ENCODE measurements at places on chromosomes 2 and 18.

DNA sequence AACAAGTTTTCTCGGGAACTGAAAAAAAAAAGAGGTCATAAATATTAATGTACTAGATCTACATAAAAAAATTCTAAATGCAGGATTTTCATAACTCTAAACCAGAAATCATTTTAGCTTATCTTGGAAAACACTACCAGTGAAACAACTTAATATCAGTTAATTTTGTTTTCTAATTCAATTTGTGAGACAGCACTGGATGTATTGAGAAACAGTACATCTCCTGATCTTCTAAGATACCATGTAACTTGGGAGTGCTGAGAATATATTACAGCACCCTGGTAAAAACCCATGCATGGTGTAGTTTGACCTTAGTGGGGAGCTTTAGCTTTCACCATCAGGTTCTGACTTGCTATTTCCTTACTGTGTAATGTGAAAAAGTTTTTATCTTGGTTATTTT lies 129.6 kb downstream of the NRXN1 start:
- DNase-seq = no peak

DNA sequence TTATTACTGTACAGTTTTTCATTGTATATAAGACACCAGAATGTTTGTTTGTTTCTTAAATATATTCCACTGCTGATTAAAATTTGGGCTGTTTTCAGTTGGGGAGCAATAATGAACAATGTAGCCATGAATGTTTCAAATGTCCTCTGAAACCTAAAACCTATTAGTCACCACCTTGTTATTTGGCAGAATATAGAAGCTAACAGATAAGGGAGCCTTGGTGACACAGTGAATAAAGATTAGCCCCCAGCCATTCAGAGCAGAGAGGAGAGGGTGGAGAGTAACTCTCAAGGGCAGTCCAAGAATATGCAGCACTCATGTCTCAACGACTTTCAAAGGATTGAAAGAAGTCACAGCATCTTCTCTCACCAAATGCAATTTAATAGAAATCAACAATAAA lies 43.1 kb upstream of the ATP8B1 start:
- no peak for DNase-seq

DNA sequence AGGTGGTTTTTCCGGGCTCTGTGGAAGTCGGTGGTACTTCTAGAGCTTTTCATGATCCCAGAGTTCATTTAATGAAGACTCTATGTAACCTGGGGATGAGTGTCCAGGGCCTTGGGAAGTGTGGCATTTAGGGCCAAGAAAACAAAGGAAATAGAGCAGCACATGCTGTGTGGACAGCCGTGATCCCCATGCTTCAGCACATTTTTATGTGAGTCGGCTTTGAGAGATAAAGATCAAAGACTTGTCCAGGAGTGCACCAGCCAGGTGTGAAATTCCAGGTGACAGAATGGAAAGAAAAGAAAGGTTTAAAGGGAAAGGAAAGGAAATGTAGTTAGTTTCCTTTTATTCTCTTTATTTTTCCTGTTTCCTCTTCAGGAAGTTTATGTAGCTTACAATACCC lies 258.0 kb upstream of the NRP2 start:
- DNase-seq = no peak

GRCh38 chr2:217127744-217128143 lies 267.9 kb upstream of the TNP1 start:
- no peak for DNase-seq

DNA sequence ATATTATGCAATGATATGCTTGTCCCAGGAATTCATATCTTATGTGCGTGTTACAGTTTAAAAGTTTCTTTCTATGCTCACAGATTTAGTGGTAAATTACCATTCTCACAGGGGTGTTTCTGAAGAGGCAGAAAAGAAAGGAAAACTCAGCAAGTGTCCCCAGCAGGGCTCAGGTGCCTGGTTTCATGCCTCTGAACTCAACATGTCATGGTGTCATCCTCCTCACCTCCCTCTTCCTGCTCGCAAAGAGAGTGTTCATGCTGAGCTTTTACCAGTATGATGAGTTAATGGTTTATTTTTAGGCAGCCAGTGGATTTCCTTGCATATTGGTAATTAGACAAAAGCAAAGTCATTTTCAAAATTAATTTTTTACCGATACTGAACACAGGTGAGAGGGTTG lies 492.9 kb upstream of the ZEB2 start:
- DNase-seq = no peak

DNA sequence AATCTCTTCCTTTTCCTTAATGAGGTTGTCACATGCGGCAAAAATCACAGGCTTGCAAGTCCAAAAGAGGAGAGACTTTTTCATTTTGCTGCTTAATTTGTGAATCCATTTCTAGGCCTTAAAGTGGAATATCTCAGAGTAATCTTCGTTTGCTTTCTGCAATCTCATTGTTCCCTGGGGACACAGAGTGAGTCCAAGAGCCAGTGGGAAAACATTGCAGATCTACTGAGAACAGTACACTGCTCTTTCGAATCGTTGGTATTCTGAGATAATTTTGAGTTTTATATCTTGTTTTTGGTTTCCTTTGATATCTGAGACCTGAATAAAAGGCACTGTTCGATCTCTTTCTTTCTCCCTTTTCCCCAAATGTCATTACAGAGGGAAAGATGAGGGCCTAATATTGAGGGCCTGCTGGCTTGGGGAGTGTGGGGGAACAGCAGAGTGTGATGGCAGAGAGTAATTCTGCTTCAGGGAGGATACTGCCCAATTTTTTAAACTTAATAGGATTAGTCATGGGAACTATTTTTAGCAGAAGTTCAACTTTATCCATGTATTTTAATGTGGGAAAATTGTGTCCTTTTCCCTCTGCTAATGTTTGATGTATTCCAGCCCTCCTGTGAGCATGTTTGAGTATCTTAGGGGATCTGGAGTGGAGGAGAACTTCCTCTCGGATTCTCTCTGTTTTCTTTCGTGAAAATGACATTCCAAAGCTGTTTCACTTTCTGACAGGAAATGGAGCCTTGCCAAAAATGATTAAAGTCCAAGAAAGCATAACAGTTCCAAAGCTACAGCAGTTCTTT lies 418.2 kb upstream of the ZEB2 start:
- DNase-seq = no peak

DNA sequence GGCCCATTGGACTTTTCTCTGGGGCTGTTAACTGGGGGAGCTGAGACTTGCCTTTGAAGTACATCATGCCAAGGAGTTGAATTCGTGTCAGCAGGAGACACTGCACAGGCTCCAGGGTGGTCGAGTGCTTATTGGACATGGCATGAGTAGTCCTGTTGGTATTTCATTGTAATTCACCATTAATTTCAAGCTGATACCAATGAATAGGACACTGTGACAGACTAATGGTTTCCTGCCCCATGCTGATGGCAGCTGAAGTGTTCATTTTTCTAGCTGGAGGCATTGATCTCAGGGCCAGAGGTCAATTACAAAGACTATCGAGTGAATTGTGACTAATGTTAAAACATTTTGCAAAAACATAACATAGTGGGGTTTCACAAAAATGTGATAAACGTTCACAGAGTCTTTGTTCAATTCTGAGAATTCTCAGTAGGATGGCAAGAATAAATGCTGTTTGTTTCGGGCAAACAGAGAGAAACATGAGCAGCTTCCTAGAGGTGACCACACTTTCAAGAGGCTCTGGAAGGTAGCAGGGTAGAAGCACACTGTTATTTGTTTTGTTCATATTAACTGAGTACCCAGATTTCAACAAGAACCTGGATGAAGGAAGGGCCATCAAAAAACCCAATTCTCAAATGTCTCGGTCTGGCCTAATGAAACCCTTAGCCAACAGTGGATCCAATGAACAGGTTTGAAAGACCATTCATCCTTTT lies 90.6 kb upstream of the ARL4C start:
- DNase-seq = no peak

Data from WTC11 (cell line).